A549 treated with RU486 at 1 μM for 4 hours (cell line): ENCODE measurements at places on chromosomes 3 and 15. TPM values are rescaled to one million over a fixed set of nuclear protein-coding genes. Genes with fewer than 3 reads are reported as not detected.

The RLBP1 gene
- not detected in 5 replicates for total RNA-seq

The CELF6 gene
- total RNA-seq, result 0.08 to 0.15 TPM (median 0.11 TPM) in 5 replicates

The TP63 gene
- total RNA-seq, result 0.28 to 0.70 TPM (median 0.43 TPM) in 5 replicates

The TMCO5A gene
- total RNA-seq, result not detected in 5 replicates

The MASP1 gene
- total RNA-seq, result 0.14 to 0.46 TPM in 2 of 5 replicates, not detected in the others

The ASB14 gene
- total RNA-seq, result not detected in 5 replicates

The NLGN1 gene
- total RNA-seq, result not detected in 5 replicates

The ZBED2 gene
- 0.13 to 0.43 TPM (median 0.35 TPM) in 5 replicates for total RNA-seq

The HRG gene
- total RNA-seq, result not detected in 5 replicates

The ERC2 gene
- total RNA-seq, result 0.23 TPM in 1 of 5 replicates, not detected in the others
